H4 (cell line): ENCODE measurements at places on chromosomes 2 and 18. TPM values are rescaled to one million over a fixed set of nuclear protein-coding genes. Genes with fewer than 3 reads are reported as not detected.

The NGEF gene
- total RNA-seq = 1.3 and 3.3 TPM in 2 replicates

The CNGA3 gene
- total RNA-seq = not detected in 2 replicates

The CDKL4 gene
- total RNA-seq = not detected in 2 replicates

The SLC9A2 gene
- total RNA-seq = 0.12 and 0.19 TPM in 2 replicates

The RAMP1 gene
- total RNA-seq = not detected in 2 replicates

The FOXI3 gene
- not detected in 2 replicates for total RNA-seq

The KCNG3 gene
- 0.12 and 0.27 TPM in 2 replicates for total RNA-seq
